ENCODE measurements at places on chromosomes 4 and X. TPM values are rescaled to one million over a fixed set of nuclear protein-coding genes. Genes with fewer than 3 reads are reported as not detected.

HSFX1 gene
- 0.69 TPM for total RNA-seq

CLGN gene
- total RNA-seq: 0.36 TPM

DNA sequence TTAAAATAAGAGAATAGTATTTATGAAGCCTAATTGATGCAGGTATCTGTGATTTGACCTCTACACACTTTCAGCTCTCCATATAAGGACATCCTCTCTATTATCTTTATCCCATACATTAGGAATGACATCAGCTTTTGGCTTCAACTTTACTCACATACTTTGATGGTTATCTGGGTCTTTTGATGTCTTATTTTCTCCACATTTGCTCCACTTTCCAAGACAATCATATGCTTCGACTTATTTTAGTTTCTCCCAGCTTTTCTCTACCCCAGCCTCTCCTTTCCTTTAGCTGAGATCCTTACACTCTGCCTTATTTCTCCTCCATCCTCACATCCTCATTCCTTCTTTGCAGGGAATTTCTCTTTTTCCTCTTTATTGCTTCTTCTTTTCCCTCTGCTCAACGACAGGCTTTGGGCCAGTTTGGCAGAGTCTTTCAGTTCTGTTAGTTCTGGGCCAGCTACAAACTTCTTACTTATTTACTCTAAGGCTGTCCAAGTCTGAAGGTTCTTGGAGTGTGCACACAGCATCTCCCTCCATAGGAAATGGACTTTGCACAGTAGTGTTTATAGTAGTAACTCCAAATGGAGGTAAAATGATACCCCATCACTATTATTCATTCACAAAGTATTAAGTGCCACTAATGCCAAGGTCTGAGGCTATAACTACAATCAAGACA lies 50.5 kb downstream of the SLC4A4 start:
- no peak overlapping the region for H3K4me3 ChIP-seq
- H3K27me3 ChIP-seq: no peaks in the 10 kb centered on the region
- H3K4me1 ChIP-seq: no peaks in the 10 kb centered on the region
- no peaks in the 10 kb centered on the region for H3K36me3 ChIP-seq
- H3K27ac ChIP-seq: no peak overlapping the region

DNA sequence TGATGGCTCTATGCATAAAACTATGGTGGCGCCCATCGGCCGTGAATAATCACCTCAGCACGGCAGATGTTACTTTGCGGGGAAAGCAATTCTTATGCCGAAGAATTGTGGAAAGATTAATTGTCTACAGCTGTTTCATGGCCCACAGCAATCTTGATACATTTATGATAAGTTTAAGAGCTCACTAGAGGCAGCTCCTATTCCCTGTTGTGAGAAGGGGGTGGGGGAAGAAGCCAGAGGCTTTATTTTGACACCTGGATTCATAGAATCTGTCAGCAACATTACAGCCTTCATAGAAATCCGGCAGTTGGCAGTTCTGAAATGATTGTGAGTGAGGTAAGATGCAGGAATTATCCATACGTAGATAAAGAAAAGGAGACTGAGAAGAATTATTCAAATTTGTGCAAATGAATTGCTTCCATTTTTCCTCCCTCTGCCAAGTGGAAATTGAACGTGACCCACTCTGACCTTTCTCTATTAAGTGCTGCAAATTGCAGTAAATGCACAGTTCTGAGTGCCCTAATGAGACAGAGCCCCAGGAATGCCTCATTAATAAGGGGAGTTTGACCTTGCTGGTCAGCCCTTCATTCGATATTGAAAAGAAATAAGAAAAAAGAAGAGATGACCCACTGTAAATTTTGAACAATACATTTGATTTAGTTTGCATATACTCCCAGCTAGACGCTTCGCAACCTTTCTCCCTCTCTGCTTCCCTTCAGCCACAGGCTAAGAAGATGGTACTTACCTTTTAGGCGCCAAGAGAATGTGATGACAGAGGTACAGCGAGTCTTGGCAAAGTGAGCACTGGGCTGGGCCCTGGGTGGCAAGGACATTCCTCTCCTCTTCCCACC lies 188.8 kb downstream of the GPAT3 start:
- no peak overlapping the region for H3K27ac ChIP-seq
- no peaks in the 10 kb centered on the region for H3K4me1 ChIP-seq
- H3K36me3 ChIP-seq: no peaks in the 10 kb centered on the region
- no peaks in the 10 kb centered on the region for H3K27me3 ChIP-seq
- DNase-seq: no peak

GRCh38 chr4:86048426-86048825 lies 311.4 kb downstream of the MAPK10 start:
- H3K4me3 ChIP-seq: no peak overlapping the region
- H3K27ac ChIP-seq: no peak overlapping the region
- no peaks in the 10 kb centered on the region for H3K4me1 ChIP-seq
- no peaks in the 10 kb centered on the region for H3K36me3 ChIP-seq

Measured in psoas muscle (tissue), 8 donors.